AG04450 (cell line): ENCODE measurements at places on chromosomes 16 and 17.

DNA sequence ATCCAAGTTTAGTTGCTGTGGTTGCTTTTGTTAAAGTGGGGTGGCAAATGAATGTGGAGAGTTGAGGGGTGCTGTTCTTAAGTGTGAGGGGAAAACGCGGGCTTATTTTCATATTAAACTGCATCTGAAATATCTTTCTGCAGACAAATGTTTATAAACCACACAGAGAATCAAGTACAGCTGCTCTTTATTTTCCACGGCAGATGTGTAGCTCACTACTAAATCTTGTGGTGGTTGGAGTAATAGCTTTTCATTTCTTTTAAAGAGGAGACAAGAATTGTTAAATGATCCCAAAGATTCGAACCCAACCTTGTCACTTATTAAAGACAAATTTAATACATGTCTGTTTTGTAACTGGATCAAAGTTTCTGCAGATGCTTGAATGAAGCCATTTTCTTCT is 2.1 kb downstream of the CLTC start:
- DNase-seq: no peak

DNA sequence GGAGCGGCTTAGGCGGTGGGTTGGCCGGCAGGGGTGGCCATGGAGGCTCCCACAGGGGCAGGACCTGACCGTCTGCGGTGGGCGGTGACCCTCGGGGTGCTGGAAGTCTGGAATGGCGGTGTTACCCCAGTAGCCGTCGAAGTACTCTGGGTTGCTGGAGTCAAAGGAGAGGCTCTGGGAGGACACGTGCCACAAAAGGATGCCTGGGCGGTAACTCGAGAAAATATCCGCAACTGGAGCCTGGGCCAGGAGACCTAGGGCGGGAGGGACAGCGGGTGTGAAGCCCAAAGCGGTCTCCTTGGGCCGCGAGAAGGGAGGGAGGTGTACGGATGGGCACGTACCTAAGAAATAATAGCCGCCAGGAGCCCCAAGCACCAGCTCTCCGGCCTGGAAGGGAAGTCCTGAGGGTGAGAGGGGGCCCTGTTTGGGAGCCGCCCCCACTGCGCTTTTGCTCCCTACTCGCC is 4.6 kb downstream of the ITGA2B start:
- no peak for DNase-seq

DNA sequence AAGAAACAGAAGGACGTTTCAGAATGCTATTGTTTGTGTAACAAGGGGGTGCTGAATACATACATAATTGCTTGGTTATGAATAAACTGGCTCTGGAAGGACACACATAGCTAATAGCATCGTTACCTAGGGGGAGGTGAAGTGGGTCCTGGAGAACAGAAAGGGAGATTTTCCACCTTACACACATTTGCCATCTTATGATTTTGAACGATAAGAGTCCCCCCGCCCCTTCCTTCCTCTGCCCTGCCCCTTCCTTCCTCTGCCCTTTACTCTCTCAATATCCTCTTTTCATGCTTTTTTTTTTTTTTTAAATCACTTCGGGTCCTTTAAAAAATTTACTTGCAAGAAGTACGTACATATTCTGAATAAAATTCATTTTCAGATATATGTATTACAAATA is 902 bp upstream of the DHRS7B start:
- DNase-seq: no peak

GRCh38 chr17:49467175-49467574 is 27.9 kb upstream of the NGFR start:
- DNase-seq: no peak

- DNase-seq: no peak
Observed at GRCh38 chr16:83554096-83554495, 253.7 kb upstream of the HSBP1 start.

DNA sequence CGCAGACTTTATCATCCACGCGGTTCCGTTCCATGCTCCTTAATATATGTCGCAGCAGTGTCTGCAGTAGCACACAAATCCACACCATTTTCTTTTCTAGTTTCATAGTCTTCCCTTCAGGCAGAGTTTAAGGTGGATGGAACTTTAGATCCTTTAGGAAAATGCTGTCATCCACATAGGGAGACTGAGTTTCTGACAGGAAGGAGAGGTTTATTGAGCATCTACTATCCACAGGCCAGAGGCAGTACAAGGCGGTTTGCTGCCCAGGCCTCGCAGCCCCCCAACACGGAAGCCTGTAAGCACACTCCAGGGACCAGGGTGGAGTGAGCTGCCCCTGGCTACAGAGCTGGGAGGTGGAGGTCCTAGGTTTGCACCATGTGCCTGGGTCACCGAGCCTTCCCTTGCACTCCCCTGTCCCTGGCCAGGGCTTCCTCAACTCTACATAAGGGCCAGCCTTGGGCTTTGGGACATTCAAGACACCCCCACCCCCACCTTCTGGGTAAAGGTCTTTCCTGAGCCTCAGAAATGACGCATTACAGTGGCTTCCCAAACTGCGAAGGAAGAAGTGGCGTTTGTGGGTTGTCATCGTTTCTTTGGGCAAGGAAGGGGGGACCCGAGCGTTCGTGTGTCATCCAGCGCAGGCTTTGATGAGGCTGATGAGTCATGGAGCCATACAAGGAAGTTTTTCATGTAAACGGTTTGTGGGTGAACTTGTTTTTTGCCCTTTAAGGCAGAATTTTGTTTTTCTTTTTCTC is 146.5 kb upstream of the PLCG2 start:
- no peak for DNase-seq

DNA sequence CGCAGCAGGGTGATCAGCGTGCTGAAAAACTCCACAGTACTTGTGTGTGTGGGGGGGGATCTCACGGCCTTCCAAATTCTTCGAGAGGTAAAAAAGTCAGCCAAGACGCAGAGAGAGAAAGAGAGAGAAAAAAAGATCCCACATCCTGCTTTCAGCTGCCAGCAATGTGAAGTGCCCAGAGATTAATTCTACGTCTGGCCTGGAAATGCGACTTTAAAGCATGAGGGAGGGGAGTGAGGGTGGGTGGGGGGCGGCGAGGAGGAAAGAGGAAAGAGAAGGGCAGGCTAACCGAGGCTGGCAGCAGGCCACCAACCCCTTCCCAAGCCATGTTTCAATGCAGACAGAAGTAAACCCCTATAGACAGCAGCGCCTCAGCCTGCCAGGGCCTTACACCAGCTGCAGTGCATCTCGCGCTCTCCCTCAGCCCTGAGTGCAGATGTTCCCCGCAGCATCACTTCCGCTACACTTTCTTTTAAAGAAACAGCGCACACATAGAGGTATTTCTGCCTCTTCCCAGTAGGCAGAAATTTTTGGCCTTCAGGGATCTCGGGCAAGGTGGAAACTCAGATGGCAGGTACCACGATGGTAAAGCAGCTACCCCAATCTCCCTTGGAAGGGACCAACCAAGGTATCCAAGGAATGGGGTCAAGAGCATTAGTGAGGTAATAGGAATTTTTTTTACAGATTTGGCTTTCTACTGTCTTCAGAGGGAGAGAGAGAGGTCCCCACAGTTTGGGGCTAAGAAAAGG is 87.8 kb downstream of the SMG6 start:
- DNase-seq: peak; percentile 85

DNA sequence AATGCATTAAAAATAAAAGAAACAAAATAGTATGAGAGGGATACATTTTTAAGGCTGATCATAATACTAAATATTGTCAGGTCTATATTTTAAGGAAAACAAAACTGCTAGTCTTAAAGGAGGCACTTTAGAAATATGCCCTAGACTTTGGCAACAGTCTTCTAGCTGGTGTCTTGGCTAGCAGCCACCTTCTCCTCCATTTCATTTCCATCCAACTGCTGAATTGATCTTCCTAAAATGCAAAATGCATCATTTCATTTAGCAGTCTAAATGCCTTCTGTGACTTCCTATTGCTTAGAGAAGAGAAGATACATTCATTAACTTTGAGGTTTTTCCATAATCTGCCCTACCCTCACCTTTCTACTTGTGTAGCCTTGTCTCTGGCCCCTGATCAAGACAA is 1404.1 kb downstream of the CDH11 start:
- DNase-seq: no peak

DNA sequence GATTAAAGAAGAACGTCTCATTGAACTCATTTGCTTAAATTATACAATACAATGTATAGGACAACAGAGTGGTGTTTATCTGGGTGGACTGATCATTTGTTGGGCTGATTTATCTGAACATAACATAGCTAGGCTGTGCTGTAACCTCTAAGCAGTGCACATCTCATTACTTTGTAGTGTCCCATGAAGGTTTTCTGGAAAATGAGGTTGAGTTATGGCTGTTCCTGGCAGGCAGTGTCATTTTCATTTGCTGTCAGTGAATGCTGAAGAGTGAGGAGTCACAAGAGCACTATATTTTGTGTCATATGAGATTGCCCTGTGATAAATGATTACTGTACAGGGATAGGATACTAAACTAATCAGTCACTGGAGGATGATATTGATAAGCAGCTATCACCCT is 340.2 kb downstream of the HS3ST3B1 start:
- no peak for DNase-seq

DNA sequence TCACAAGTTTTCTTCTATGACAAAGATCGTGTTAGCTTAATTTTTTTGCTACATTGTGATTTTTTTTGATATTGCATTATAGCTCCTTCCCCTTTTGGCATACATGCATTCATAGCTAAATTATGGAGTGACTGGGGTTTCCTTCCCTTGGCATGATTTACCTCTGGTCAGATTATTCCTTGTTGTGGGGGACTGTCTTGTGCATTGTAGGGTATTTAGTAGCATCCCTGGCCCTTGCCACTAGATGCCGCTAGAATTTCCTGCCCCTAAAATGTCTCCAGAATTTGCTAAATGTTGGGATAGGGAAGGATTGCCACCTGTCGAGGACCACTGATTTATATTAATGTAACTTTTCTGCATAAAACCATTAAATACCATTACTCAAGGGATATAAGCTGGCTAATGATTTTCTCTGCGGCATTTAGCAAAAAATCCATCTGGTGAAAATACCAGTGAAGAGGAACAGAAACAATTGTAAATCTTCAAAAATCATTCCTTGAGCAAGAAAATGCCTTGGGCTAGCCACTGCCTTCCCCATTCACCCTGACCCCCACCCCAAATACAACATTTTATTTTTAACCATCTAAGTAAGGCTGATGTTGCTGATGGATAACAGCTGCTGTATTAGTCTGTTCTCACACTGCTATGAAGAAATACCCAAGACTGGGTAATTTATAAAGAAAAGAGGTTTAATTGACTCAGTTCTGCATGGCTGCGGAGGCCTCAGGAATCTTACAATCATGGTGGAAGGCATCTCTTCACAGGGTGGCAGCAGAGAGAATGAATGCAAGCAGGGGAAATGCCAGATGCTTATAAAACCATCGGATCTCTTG is 195.2 kb downstream of the MAP2K6 start:
- no peak for DNase-seq

DNA sequence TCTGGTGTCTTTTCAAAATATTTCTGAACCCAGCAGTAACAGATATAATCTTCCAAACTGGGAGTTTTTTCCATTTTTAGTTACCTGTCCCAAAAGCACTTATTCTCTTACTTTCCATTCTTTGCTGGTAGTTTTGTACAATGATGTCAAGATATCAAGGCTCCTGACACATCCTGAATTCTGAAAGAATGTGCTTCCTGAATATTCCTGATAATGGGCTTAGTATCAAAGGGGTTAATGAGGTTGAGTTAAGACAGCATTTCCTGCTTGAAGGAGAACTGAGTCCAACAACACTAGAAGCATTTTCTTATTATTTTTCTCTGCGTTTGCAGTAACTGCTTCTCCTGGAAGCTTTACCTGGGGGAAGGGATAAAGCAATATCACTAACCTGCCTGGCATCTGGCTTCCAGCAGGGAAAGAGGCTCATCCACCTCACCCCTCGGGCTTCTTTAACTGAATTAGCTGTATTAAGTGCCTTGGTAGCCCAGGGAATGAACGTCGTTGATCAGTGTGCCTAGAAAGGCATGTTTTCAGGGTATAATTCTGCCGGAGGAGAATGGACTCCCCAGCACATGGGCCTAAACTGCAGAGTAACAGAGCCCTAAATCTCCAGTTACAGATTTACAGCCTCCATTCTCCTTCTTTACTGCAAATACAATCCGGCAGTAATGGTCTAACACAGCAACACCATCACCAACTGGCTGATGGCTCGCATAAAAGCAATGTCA is 134.4 kb downstream of the SNX11 start:
- no peak for DNase-seq

DNA sequence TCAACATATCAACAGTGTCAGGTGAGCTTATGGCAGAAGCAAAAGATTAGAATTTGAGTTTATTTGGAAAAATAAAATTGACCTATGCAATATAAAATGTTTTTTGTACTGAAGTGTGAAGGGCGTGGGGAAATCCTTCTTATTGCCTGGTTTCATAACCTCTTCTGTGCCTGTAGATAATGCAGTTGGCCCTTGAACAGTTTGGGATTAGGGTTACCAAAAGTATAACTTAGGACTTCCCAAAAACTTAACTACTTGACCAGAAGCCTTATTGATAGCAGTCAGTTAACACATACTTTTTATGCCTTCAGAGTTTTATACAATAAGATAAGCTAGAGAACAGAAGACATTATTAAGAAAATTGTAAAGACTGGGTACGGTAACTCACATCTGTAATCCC is 66.0 kb downstream of the TMC6 start:
- DNase-seq: no peak

GRCh38 chr17:79678091-79678735 is 52.5 kb upstream of the ENPP7 start:
- no peak for DNase-seq

GRCh38 chr17:7992924-7993323 is 9.5 kb upstream of the GUCY2D start:
- DNase-seq: no peak

- no peak for DNase-seq
Observed at GRCh38 chr17:76268015-76268749, 3.0 kb downstream of the UBALD2 start.

GRCh38 chr16:85004587-85005205 is 6.6 kb downstream of the ZDHHC7 start:
- DNase-seq: peak; percentile 88

- peak; percentile 23 for DNase-seq
Observed at GRCh38 chr17:49779739-49780231, 8.7 kb upstream of the KAT7 start.

GRCh38 chr17:31374094-31374447 is 17.4 kb upstream of the RAB11FIP4 start:
- no peak for DNase-seq

DNA sequence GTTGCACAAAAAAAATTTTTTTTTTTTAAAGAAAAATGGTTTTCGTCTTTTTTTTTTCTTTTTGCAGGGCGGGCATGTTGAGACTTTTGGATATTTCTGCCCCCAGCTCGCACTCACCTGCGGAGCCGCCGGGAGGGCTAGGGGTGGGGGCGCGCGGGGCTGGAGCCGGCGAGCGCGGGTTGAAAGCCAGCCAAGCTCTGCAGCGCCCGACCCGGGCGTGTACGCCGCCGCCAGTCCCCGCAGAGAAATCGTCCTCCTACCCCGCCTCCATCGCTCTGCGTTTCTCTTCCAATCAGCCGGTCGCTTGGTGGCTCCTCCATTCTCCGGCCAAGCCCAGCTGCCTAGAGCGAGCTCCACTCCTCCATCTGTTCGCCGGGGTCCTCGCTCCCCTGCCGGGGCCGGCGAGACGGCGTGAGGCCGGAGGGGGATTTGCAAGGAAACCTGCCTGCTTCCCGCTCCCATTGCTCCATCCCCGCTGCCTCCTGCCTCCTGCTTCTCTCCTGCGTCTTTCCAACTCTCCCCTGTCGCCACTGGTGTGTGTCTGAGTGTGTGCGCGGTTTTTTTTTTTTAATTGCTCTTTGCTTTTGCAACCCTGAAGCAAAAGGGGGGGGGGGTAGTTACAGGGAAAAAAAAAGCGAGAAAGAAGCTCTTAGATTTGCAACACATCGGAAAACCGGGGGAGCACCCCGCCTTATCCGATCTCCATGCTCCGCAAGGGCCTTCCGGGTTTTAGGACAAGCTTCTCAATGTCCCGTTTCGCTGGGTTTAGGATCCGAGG is 1.8 kb upstream of the UBTF start:
- DNase-seq: no peak

- DNase-seq: no peak
Observed at GRCh38 chr17:67648032-67648905, 69.5 kb upstream of the NOL11 start.
